ENCODE measurements at places on chromosomes 6 and 20.
A peak's percentile ranks its signal among the peaks of the same experiment; 100 is the strongest.

DNA sequence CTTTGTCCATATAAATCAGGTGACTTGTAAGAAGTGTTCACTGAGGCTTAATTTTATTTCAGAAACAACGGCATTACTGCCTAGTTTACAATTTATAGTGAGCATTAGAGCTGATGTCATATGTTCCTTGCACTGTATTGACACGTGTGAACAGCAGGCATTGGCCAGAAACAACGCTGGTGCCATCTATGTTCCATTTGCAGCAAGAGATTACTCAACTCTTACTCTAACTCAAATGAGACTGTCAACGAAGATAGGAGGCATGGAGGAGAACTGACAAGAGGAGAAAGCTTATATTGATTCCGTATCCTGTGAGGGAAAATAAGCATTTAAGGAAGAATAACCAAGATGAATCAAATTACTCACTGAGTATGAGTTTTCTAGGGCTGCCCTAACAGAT lies 48.4 kb downstream of the MTFR2 start:
- H3K27ac ChIP-seq, result no peak overlapping the region
- H3K36me3 ChIP-seq, result no peaks in the 10 kb centered on the region

DNA sequence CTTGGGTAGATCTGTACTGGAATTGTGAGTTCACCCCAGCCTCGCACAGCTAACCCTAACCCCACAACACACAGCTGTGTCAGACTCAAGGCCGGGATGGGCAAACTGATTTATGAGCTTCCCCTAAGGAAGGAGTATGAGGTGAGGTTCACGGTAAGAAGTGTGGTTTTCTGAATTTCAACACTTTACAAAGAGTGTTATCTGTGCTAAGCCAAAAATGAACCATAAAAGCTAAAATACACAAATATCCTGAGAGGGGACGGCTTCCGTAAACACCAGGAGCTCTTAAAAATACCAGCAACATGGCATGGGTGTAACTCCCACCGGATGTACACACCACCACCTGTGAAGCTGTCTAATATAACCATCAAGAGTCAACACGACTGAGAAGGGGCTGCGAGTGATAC lies 101.2 kb downstream of the ATP9A start:
- no peaks in the 10 kb centered on the region for H3K36me3 ChIP-seq
- H3K4me1 ChIP-seq, result no peaks in the 10 kb centered on the region
- no peak overlapping the region for H3K27ac ChIP-seq
- no peak for DNase-seq
- no peaks in the 10 kb centered on the region for H3K27me3 ChIP-seq
- H3K4me3 ChIP-seq, result no peak overlapping the region

DNA sequence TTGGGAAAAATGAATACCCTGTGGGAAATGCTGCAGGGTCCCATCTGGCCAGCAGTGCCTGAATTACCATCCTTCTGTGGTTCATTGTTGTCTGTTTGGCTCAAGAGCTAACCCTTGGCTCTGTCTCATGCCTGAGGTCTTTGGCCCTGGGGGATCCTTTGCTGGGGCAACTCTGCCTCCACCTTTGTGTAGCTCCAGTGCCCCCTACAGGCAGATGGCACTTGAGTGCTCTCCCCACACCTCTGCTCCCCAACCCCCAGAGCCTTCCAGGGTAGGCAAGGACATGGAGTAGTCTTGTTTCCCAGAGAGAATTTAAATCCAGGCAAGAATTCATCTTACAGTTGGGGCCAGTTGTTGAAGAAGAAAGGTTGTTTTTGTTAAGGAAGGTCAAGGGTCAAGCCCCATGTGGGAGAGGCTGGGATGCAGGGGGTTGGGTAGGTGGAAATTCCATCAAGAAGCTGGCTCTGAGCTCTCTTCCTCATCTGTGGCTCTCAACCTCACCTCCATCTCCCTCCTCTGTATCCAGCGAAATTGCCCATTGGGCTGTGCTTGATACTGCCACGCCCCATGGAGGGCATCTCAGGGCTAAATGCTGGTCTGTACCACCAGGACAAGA lies 44.2 kb downstream of the ZNF831 start:
- no peaks in the 10 kb centered on the region for H3K36me3 ChIP-seq
- no peak overlapping the region for H3K27ac ChIP-seq
- peak; percentile 68 for DNase-seq
- H3K27me3 ChIP-seq, result no peaks in the 10 kb centered on the region

DNA sequence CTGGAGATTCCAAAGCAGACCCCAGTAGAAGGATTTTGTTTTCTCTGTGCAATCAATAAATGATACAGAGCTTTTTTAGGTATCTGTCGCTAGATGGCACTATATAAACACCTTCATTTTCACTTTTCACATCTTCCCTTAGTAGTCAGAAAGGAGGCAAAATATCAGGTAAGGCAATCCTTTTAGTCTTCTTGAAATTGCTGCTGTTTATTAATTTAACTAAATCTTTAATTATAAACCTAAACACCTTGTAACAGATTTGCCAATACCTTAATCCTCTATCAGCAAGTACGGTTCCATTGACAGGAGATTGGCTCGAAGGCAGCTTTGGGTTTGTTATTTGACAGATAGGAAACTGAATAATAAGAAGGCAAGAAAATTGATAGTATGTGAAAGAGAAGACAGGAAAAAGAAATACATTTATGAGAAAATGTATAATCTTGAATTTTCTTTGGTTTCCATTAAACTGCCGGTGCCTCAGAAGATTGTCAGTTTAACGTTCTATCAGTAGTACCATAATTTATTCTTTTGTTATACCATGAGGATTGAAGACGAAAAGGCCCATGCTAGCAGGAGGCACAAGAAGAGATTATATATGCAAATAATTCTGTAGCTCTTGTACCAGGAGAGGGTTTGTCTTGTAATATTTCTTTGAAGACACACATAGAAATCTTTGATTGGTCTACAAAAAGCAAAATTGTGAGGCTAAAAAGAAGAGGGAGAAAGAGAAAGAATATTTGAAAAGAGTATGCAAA lies 23.5 kb upstream of the IBTK start:
- no peaks in the 10 kb centered on the region for H3K36me3 ChIP-seq
- H3K27me3 ChIP-seq, result no peaks in the 10 kb centered on the region
- peaks cover 1% of the 10 kb centered on the region for H3K4me1 ChIP-seq
- no peak for DNase-seq

- no peak overlapping the region for H3K4me3 ChIP-seq
- no peaks in the 10 kb centered on the region for H3K4me1 ChIP-seq
- no peak for DNase-seq
- H3K27me3 ChIP-seq, result no peaks in the 10 kb centered on the region
These were observed 113.1 kb downstream of the SYNDIG1 start for GRCh38 chr20:24582373-24583168.

GRCh38 chr6:22568854-22569253 lies 512 bp upstream of the HDGFL1 start:
- no peak overlapping the region for H3K27ac ChIP-seq
- no peaks in the 10 kb centered on the region for H3K4me1 ChIP-seq
- no peak for DNase-seq
- H3K36me3 ChIP-seq, result no peaks in the 10 kb centered on the region
- no peak overlapping the region for H3K4me3 ChIP-seq

DNA sequence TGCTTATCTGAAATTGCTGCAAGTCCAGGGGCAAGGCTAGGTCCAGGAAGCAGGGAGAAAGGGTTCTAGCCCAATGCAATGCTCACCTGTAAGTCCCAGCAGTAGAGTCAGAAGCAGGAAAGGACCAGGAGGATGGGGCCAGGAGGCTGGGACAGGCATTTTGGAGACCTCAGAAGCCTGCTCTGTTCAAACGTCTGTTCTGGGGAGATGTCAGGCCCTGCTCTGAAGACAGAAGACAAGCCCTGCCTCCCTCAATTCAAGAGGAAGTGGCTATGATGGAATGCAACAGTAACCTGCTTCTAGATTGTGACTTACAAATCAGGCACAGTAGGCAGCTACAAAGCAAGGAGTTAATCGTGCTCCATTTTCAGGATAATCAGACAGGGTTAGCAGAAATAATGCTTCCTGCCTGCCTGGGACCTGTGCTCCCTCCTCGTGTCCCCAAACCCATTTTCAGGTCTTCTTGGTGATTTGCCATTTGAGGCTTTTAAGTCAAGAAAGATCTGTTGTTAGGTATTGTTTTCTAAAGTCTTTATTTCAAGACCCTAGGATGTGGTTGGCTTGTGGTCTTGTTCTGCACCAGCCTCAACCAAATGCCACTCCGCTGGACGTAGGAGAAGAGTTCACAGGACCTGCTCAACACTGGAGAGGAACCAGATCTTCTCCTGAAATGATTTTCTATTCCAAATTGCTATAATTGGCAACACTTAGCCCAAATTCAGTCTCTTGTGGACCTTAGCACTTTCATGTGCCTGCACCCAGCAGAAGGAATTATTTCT lies at the start of gene SIRPG:
Gene SIRPG (minus strand): TSS at position 224 of the 779 bp plus-strand sequence. CDS start 65 bp downstream, at position 159.
- no peak for DNase-seq
- H3K27me3 ChIP-seq, result no peaks in the 10 kb centered on the region
- H3K4me3 ChIP-seq, result no peak within 1 kb of the TSS
- H3K27ac ChIP-seq, result no peak within 1 kb of the TSS

DNA sequence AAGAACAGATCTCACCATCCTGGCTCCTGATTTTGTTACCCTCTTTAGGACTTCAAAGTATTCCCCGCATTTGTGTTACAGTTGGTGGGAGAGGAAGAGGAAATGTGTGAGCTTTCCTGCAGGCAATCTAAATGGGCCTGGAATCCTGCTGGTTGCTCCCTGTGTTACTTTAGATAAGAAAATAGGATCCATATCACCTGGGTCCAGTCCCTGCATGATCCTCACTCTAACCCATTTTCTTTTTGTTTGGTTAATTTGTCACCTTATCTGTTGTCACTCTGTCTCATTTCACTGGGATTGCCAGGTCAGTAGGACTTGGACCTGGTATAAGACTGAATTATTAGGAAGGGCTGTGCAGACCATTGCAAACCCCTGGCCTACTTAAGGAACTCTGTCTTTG lies 175.9 kb upstream of the GJE1 start:
- H3K4me3 ChIP-seq, result no peak overlapping the region
- H3K36me3 ChIP-seq, result no peaks in the 10 kb centered on the region
- H3K27me3 ChIP-seq, result no peaks in the 10 kb centered on the region
- no peaks in the 10 kb centered on the region for H3K4me1 ChIP-seq
- no peak overlapping the region for H3K27ac ChIP-seq
- DNase-seq, result no peak

GRCh38 chr20:50193836-50194421 lies 3.3 kb downstream of the CEBPB start:
- DNase-seq, result no peak
- no peak overlapping the region for H3K4me3 ChIP-seq
- H3K27me3 ChIP-seq, result no peaks in the 10 kb centered on the region
- peaks cover 15% of the 10 kb centered on the region for H3K4me1 ChIP-seq
- H3K36me3 ChIP-seq, result no peaks in the 10 kb centered on the region

DNA sequence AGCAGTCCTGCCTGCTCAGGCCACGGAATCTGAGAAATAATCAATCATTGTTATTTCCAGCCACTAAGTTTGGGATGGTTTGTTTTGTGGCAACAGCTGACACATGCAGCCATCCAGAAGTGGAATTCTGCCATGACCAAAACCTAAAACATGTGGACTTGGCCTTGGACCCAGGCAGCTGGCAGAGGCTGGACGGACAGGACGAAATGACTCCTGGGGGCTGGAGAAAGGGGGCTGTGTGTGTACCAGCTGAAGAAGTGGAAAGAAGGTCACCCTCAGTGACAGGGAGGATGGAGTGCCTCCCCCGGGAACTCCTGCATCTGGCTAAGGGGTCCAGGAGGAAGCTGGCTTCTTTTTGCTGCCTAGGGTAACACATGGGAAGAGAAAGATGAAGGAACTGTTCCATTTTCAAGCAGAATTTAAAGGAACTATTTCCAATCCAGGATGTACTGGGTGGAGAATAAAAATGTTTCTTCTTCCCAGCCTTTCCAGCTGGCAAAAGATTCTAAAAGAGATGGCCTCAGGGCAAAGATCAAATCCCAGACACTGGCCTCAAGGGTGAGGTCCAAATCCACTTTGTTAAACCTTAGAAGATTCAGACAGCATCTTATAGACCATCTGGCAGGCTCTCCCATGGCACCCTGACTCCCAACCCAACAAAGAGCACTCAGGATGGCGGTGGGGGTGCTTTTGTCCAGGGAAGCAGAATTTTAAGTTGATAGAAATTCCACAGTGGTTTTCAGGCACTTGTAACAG lies 14.3 kb downstream of the SERPINB6 start:
- H3K27ac ChIP-seq, result no peak overlapping the region
- H3K4me3 ChIP-seq, result no peak overlapping the region
- peaks cover 5% of the 10 kb centered on the region for H3K4me1 ChIP-seq
- H3K27me3 ChIP-seq, result no peaks in the 10 kb centered on the region
- DNase-seq, result no peak

- no peaks in the 10 kb centered on the region for H3K4me1 ChIP-seq
- no peaks in the 10 kb centered on the region for H3K36me3 ChIP-seq
- H3K4me3 ChIP-seq, result no peak overlapping the region
- no peak for DNase-seq
- no peaks in the 10 kb centered on the region for H3K27me3 ChIP-seq
These were observed 649.2 kb downstream of the MMUT start for GRCh38 chr6:48813836-48814235.

GRCh38 chr6:75199889-75200288 lies 6.0 kb downstream of the COL12A1 start:
- H3K27ac ChIP-seq, result no peak overlapping the region
- peaks cover 25% of the 10 kb centered on the region for H3K27me3 ChIP-seq
- DNase-seq, result no peak
- no peak overlapping the region for H3K4me3 ChIP-seq

DNA sequence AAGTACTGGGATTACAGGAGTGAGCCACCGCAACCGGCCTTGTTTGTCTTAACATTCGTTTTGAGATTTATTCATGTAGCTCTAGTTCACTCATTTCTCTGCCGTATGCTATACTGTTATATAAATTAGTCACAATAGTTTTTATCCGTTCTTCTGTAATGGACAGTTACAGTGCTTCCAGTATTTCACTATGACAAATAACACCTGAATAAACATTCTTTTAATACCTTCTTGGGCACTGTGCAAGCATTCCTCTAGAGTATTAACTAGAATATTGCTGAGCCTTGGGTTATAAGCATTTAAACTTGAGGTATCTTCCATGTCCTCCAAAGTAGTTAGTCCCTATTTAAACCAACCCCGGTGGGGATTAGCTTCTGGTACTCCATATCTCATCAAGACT lies 45.6 kb downstream of the STK38 start:
- no peaks in the 10 kb centered on the region for H3K27me3 ChIP-seq
- no peaks in the 10 kb centered on the region for H3K4me1 ChIP-seq
- peaks cover 7% of the 10 kb centered on the region for H3K36me3 ChIP-seq
- no peak overlapping the region for H3K27ac ChIP-seq

DNA sequence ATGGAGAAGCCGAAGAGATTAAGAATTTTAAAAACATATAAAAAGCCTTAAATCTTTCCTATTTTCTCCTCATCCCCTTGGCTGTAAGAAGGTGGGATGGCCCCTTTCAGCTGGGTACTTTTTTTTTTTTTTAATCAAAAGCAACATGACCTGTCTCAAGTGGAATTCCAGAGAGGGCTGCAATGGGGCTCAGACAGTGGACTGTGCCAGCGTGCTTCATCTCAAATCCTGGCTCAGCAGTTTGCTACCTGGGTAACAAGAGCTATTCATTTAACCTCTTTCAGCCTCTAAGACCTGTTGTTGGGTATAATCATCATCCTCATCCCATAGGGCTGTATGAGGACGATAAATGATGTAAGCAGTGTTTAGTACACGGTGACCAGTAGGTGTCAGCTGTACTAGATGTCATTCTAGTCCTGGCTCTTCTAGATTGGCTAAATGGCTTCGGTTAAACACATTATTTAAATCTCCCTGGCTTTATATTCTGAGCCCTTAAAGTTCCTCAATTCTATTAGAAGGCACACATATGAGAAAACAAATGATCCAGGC lies 6.9 kb upstream of the PPP1R3G start:
- no peak overlapping the region for H3K27ac ChIP-seq
- DNase-seq, result no peak
- H3K4me1 ChIP-seq, result no peaks in the 10 kb centered on the region
- H3K36me3 ChIP-seq, result no peaks in the 10 kb centered on the region
- H3K27me3 ChIP-seq, result peaks cover 1% of the 10 kb centered on the region

GRCh38 chr20:56827763-56828162 lies 198.7 kb downstream of the TFAP2C start:
- DNase-seq, result no peak
- peaks cover 7% of the 10 kb centered on the region for H3K4me1 ChIP-seq
- no peaks in the 10 kb centered on the region for H3K36me3 ChIP-seq
- no peak overlapping the region for H3K4me3 ChIP-seq
- no peak overlapping the region for H3K27ac ChIP-seq

All from iPS DF 6.9 (cell line).